Tibial nerve (tissue), 4 donors: ENCODE measurements at places on chromosomes 2 and 18.
A peak's percentile ranks its signal among the peaks of the same experiment; 100 is the strongest.

- no peak for DNase-seq
These were observed 412.7 kb downstream of the CNTNAP5 start for GRCh38 chr2:124437811-124438210.

GRCh38 chr2:4903656-4904348 lies 788.4 kb upstream of the SOX11 start:
- DNase-seq: no peak

DNA sequence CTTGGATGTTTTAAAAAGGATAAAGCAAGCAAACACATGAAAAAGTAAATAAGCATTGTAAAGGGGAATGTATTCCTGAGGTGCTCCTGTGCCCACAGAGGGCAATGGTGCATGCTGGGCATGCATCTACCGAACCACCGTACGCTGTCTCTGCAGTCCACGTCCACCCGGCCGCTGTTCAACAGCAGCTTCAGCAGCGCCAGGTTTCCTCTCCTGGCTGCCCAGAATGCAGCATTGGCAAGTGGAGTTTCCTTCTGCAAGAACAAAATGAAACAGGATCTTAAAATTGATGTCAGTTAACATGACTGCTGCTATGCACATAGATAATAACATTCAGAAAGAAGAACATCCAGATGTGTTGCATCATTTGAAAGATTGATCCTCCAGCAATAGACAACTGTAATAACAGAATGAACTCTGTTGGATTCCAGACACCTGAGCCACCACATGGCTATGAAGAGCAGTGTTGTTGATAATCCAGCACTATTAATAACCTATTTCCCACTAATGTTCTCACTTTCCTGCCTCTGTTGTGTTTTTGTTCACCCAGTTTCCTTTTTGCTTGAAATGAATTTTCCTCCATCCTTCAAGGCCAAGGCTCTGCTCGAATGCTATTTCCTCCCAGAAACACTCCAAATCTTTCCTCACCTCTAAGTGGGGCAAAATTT lies 13.6 kb downstream of the ANKRD29 start:
- DNase-seq: no peak

GRCh38 chr2:177001334-177001733 lies 211.3 kb upstream of the HNRNPA3 start:
- DNase-seq: no peak

DNA sequence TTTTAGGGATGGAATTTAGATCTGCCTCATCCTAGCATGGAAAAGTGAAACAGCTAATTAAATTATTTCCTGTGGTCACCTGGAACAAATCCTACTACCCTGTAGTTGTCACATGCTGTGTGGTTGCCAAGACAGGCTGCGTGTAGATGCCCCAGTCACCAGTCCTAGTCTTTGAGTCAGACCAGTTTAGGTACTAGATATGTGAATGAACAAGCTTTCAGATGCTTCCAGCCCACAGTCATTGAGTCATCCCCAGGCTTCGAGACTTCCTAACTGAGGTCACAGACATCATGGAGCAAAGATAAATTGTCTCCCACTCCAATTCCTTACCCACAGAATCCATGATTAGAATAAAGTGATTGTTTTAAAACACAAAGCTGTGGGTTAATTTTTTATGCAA lies 35.8 kb upstream of the GRB14 start:
- DNase-seq: no peak

DNA sequence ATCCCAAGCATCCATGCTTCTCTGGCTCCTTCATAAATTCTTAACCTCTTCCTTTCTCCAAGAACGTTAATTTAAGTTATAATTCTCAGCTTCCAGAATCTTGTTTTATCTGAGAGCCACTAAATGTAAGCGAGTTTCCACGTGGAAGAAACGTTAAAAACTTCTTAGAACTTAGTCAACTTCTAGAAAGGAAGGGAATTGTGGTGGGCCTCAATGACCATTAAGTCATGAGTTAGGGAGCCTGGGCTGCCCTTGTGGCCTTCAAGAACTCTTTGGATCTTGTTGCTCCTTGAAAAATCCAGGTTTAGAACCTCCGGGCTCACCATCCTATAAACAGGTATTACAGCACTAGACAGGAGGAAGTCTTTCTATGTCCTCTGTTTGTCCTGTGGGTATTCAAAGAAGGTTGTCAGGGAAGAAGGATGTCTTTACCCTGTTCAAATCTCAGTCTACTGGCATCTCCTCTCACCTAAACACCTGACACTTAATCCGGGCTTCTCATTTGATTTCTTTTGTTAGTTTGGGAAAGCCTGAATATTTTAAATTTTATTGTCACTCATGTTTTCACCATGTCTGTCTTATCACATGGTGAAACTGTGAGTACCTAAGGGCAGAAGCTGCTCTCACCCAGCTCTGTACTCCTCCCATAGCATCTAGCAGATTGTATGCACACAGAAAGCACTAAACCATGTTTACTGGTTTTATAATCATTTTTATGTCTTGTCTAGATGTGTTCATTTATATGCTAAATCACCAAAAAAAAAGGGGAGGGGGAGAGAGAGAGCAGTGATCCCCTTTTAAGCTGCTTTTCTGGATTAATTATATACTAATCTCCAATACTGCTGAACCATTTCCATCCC lies 6.3 kb downstream of the RND3 start:
- DNase-seq: no peak

- DNase-seq: no peak
These were observed 48.2 kb upstream of the MSTN start for GRCh38 chr2:190110699-190111098.

- no peak for DNase-seq
These were observed 32.9 kb downstream of the ACTR3 start for GRCh38 chr2:113922784-113923183.

DNA sequence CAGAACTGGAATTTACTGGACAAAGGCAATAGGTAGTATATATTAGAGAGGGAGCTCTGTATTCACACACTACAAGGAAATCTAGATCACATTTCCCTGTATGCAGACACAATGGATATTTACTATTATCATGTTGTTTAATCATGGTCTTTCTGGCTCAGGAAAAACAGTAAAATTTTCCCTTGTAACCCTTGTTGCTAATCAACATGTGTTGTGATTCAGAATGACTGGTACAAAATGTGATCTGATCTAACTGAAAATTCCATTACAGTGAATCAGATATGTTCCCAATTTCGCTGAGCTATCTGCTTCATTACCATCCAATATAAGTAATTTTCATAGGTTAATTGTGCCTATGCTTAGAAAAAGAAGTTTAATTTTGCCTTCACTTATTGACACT lies 1109.7 kb downstream of the LRP1B start:
- no peak for DNase-seq

GRCh38 chr18:62897153-62897552 lies 181.8 kb downstream of the PHLPP1 start:
- DNase-seq: no peak

GRCh38 chr2:9779596-9780264 lies 63.5 kb upstream of the TAF1B start:
- no peak for DNase-seq

DNA sequence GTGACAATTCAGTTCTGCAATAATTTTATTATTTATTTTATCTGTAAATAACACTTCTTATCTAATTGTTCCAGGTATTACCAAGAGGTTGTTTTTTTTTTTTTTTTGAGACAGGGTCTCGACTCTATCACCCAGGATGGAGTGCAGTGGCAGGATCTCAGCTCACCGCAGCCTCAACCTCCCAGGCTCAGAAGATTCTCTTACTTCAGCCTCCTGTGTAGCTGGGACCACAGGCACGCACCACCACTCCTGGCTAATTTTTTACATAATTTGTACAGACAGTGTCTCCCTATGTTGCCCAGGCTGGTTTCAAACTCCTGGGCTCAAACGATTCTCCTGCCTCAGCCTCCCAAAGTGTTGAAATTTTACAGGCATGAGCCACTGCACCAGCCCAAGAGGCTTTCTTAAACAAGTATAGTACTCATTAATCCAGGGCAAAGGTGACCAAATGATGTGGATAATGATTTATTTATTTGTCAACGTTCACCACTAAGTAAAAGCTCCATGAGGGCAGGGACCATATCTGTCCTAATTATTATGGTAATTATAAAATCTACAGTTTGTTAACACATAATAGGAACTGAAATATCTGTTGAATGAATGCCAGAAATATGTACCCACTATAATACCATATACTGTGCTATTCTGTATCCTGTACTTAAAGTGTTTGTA lies 12.0 kb downstream of the STK17B start:
- DNase-seq: no peak

GRCh38 chr2:101400506-101401325 lies 13.4 kb upstream of the CREG2 start:
- DNase-seq: no peak

- no peak for DNase-seq
These were observed 176.7 kb upstream of the CDH19 start for GRCh38 chr18:66780609-66781008.

- DNase-seq: no peak
These were observed 335.7 kb upstream of the HS6ST1 start for GRCh38 chr2:128654408-128654807.

DNA sequence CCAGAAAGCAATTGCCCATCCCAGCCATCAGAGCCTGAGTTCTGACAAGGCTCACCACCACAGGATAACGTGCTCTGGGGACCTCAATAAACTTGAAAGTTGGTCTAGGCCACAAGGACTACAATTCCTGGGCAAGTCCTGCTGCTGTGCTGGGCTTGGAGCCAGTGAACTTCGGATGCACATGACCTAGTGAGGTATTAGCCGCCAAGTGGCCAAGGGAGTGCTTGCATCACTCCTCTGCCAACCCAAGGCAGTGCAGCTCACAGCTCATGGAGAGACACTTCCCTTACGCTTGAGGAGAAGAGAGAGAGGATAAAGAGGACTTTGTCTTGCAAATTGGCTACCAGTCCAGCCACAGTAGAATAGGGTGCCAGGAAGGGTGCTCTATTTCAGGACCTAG lies 219.6 kb downstream of the MBD2 start:
- no peak for DNase-seq

- peak; percentile 10 for DNase-seq
These were observed 211.4 kb upstream of the SMIM21 start for GRCh38 chr18:75638776-75639471.

DNA sequence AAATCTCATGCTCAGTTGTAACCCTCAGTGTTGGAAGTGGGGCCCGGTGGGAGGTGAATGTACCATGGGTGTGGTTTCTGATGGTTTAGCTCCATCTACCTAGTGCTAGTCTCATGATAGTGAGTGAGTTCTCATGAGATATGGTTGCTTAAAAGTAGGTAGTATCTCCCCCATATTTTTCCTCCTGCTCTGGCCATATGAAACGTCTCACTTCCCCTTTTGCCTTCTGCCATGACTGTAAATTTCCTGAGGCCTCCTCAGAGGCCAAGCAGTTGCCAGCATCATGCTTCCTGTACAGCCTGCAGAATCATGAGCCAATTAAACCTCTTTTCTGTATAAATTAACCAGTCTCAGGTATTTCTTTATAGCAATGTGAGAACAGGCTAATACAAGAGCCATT lies 62.8 kb upstream of the RNF152 start:
- DNase-seq: no peak

GRCh38 chr2:126774290-126774689 lies 118.3 kb downstream of the GYPC start:
- no peak for DNase-seq
